ENCODE measurements at places on chromosomes 1 and 21. TPM values are rescaled to one million over a fixed set of nuclear protein-coding genes. Genes with fewer than 3 reads are reported as not detected.
A peak's percentile ranks its signal among the peaks of the same experiment; 100 is the strongest.

GRCh38 chr1:52368383-52369172, 2.6 kb upstream of the CC2D1B start:
- peak; percentile 15 for DNase-seq

ZNF683 gene
- total RNA-seq: not detected

GRCh38 chr21:39400173-39400572, 45.4 kb downstream of the LCA5L start:
- no peak for DNase-seq

DNA sequence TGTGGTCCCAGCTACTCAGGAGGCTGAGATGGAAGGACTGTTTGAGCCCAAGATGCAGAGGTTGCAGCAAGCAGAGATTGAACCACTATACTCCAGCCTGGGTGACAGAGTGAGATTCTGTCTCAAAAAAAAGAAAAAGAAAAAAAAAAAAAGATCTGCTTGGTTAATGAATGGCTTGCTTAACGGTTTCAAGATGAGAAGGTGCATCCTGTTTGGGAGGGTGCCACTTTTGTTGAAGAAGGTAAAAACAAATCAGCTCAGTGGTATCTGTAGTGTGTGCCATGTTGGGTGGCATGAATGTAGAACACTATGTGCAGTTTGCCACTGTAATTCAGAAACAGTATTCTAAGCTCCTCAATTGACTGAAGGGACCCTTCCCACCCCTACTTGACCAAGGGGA, 94.9 kb upstream of the ETV3 start:
- DNase-seq: no peak

LAD1 gene
- 0.29 TPM for total RNA-seq

- peak; percentile 44 for DNase-seq
Measured at GRCh38 chr1:15027515-15027986, 126.0 kb upstream of the TMEM51 start.

SPATA45 gene
- 0.65 TPM for total RNA-seq

PRR9 gene
- total RNA-seq: 0.52 TPM

KRTAP10-9 gene
- total RNA-seq: not detected

- no peak for DNase-seq
Measured at GRCh38 chr1:56081173-56081572, 498.2 kb downstream of the PLPP3 start.

DNA sequence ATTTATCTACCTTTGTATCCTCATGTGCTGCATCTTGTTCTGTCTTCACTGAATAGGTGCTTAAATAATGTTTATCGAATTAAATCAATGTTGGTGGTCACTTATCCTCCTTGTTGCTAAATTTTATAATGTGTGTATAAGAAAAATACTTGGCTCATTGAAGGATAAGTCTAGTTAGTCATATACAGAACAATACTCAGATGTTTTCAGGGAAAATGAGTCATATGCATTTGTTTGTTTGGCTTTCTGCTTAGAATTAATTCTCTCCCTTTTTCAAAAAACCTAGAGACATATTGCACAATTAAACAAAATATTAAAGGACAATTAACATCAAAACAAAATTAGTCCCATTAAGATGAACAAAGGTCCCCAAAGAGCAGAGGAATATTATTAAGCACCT, 89.0 kb downstream of the UBE2U start:
- DNase-seq: no peak

GRCh38 chr1:244114892-244115291, 63.8 kb downstream of the ZBTB18 start:
- no peak for DNase-seq

DNA sequence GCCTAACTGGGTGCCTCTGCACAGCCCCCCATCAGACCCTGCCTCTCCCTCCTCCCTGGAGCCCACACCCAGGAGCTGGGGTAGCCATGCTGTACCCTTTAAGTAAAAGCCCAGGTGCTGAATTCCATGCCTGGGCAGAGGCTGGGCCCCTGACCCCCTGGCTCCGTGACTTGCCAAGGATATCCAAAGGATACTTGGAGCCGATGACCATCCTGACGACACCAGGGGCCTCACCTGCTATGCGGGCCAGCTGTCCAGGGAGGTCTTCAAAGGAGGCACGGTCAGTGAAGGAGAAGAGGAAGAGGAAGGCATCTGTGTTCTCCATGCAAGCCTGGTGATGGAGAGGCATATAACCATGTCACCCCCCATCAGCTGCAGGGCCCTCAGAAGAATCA, 4.7 kb downstream of the CPLANE2 start:
- no peak for DNase-seq

GRCh38 chr1:25051906-25052305, 121.8 kb upstream of the RUNX3 start:
- DNase-seq: no peak

- DNase-seq: peak; percentile 36
Measured at GRCh38 chr1:152013664-152014237, 20.1 kb upstream of the S100A10 start.

KIAA1614 gene
- total RNA-seq: 0.96 TPM

ARMH1 gene
- total RNA-seq: 2.5 TPM

- DNase-seq: no peak
Measured at GRCh38 chr1:196380316-196380715, 227.9 kb downstream of the KCNT2 start.

GRCh38 chr1:85397490-85398032, 67.4 kb downstream of the DDAH1 start:
- DNase-seq: no peak

DNA sequence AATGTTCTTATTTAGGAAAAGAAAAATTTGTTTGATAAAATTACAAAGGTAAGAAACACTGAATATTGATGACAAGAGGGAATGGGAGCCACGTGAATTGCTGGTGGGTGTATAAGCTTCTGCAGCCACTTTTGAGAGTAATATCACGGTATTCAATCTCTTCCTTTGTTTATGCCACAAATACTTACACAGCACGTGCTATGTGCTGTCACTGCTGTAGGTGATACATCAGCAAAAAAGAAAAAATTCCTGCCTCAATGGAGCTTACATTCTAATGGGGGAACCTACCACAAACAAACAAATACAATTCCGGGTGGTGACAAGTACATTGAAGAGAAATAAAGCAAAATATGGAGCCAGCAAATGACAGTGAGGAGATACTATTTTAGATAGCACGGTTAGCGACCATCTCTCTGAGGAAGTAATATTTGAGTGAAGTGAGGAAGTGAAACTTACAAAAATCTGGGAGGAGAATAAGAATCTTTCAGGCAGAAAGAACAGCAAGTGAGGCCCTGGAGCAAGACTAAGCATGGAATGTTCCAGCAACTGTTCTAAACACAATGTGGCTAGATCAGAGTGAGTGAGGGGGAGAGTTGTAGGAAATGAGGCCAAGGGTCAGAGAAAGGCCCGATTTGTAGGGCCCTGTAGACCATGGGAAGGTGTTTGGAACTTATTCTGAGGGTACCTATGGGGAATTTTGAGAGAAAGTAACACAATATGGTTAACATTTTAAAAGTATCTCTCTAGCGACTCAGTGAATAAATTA, 2.6 kb upstream of the FCRLB start:
- DNase-seq: no peak

DNA sequence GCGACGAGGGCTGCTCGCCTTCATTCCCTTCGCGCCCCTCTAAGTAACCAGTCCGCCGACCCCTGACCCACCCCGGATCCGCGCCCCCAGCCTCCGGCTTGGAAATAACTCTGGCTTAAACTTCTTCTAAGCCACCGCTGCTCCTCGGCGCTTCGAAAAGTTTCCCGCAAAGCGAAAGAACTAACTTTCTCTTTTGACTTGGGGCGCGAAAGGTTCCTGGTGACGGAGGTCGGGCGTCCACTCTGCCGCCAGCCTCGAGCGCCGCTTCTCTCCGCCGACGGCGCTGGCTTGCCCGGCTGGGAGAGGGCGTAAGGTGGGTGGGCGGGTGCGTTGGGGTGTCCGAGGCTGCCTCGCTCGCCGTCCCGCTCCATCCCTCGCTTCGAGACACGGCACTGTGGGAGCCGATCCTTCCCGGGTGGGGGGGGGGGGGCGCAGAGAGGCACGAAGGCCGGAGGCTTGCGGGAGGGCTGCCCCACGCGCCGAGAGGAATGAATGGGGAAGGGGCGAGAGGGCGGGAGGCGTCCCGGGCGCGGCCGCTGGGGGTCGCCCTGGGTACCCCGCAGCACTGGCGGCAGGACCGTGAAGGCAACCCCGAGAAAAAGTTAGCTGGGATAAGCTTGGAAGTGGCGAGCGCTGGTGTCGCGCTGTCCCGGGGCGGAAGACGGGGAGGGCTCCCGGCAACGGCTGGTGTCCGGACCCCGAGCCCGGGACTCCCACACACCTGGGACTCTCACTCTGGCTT, 569 bp downstream of the ATF3 start:
- peak; percentile 23 for DNase-seq

NOS1AP gene
- 0.94 TPM for total RNA-seq

ISG15 gene
- 1,830 TPM for total RNA-seq

GRCh38 chr1:219465212-219466093, 147.5 kb downstream of the ZC3H11B start:
- peak; percentile 27 for DNase-seq

GRCh38 chr1:199529324-199529723, 498.2 kb upstream of the NR5A2 start:
- DNase-seq: no peak

DNA sequence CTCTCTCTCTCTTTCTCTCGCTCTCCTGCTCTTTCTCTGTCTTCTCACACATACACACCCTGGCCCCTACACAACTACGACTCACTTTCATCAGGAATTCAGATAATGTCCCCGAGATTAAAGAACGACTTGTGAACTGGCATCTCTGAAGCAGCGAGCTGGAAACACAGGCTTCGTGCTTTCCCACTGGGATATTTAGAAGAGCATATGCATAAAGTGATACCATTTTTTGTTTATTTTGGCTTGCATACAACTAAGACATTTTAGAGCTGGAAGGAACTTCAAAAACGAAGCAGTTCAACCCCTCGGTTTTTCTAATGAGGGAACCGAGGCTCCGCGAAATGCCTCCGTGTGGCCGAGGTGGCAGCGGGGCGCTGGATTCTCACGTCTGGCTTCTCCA, 88.6 kb downstream of the ZBTB18 start:
- no peak for DNase-seq

- DNase-seq: peak; percentile 2
Measured at GRCh38 chr1:51729824-51730301, 113.0 kb downstream of the OSBPL9 start.

FAM72A gene
- total RNA-seq: 8.8 TPM

SV2A gene
- total RNA-seq: 6.8 TPM

GRCh38 chr1:172338295-172338735, 82.2 kb upstream of the C1orf105 start:
- no peak for DNase-seq

SELP gene
- total RNA-seq: not detected

CENPF gene
- 22.9 TPM for total RNA-seq

NKAIN1 gene
- 5.6 TPM for total RNA-seq

DNA sequence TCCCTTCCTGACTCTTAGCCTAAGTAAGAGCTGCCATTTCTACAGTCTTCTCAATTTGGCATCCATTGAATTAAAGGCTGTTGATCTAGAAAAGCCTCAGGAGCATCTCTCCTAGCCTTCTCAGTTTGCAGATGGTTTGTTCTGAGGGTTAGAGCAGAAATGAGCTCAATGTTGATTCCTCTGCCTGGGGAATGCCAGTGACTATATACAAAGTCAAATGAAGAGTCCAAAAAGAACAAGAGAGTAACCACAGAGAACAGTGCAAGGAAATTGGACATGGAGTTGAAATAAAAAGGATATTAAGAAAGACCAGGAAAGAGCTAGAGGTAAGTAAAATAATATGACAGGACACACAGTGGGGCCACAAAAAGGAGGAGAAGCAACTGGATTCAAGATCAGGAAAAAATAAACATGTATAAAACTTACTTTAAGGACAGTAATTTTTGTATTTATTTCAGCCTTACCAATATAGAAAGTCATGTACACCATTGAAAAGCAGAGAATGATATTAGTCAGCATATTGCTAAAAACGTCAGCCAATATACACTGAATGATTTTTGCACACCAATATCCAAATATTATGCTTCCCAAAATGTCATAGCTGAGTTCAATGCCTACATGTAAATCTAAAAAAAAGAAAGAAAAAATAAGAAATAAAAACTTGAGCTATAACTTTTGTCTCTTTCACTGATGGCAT, 21.3 kb downstream of the SLC9C2 start:
- no peak for DNase-seq

- DNase-seq: no peak
Measured at GRCh38 chr21:34091607-34092006, 18.2 kb downstream of the MRPS6 start.

DNA sequence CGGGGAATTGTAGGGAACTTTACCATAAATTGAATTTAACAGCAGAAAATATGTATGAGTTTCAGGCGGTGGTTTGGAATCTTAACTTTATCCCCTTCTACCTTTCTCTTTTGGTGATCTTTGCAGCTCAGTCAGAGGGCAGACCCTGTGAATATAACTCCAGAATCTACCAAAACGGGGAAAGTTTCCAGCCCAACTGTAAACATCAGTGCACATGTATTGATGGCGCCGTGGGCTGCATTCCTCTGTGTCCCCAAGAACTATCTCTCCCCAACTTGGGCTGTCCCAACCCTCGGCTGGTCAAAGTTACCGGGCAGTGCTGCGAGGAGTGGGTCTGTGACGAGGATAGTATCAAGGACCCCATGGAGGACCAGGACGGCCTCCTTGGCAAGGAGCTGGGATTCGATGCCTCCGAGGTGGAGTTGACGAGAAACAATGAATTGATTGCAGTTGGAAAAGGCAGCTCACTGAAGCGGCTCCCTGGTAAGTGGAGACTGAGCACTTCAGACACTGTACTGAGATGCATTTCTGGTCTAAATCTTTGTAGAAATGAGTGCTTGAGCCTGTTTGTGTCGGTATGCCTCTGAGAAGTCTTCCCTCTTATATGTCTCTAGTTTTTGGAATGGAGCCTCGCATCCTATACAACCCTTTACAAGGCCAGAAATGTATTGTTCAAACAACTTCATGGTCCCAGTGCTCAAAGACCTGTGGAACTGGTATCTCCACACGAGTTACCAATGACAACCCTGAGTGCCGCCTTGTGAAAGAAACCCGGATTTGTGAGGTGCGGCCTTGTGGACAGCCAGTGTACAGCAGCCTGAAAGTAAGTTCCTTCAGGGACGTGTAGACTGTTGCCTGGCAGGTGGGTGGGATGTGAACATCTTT, 1.5 kb downstream of the CCN1 start:
- peak; percentile 70 for DNase-seq

DNA sequence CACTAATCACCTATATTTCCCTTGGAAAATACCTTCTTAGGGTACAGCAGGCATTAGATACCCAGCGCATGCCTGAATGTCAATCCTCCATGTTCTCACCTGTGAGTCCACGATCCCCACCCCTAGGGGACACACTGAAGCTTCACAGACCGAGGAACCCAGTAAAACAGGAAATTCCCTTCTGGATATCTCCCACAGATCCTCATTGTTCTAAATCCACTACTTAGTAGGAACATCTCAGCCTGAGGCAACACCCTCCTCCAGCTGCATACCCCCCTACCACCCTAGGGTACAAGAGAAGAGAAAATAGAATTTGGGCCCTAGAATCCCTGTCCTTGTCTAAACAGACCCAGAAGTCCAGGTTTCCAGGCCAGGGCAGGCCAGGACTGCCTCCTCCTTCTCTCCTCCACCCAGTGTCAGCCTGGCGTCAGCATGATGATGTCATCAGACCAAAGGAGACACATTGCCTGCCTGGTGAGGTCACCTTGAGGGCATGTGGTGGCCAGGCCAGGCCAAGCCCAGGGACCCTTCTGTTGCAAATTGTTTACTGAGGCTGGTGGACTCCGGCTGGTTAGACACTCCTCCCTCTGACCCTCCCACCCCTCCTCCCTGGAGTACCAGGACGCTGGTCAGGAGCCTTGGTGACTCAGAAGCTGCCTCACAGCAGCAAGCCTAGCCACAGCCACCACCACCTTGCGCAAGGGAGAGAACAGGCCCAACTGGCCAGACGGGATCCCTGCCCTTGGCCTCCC, 6.2 kb downstream of the NECTIN4 start:
- DNase-seq: peak; percentile 89

NTNG1 gene
- 8.1 TPM for total RNA-seq
